ENCODE measurements at places on chromosomes 2 and 18.

DNA sequence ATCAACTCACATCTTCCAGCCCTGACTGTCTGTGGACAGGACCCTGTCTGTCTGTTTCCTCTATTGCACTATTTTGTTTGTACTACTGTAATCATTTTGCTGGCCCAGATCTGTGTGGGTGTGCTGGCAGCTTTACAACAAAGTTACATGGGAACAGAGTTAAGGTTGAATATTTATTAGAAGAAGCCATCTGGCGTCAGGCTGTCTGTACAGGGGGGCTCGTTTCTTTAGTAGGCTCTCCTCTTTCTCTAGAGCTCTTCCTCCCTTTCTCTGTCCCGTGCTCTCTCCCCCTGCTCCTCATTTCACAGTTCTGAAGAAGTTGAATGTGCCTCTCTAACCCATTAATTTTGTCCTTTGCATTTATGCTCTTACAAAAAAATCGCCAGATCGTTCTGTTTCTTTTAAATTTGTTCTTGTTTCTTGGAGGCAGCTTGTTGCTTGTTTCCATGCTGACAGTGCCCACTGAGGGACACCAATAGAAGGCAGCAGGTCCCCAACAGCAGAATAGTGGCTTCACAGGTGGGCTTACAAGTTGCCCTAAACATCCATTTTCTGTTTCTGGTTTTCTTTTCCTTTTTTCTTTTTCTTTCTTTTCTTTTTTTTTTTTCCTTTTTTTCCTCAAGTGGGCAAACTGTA lies 315.2 kb upstream of the ZEB2 start:
- peak; percentile 35 for DNase-seq

GRCh38 chr2:231099918-231100317 lies 24.9 kb downstream of the HTR2B start:
- no peak for DNase-seq

GRCh38 chr2:96262306-96262705 lies 3.5 kb downstream of the TMEM127 start:
- DNase-seq: no peak

DNA sequence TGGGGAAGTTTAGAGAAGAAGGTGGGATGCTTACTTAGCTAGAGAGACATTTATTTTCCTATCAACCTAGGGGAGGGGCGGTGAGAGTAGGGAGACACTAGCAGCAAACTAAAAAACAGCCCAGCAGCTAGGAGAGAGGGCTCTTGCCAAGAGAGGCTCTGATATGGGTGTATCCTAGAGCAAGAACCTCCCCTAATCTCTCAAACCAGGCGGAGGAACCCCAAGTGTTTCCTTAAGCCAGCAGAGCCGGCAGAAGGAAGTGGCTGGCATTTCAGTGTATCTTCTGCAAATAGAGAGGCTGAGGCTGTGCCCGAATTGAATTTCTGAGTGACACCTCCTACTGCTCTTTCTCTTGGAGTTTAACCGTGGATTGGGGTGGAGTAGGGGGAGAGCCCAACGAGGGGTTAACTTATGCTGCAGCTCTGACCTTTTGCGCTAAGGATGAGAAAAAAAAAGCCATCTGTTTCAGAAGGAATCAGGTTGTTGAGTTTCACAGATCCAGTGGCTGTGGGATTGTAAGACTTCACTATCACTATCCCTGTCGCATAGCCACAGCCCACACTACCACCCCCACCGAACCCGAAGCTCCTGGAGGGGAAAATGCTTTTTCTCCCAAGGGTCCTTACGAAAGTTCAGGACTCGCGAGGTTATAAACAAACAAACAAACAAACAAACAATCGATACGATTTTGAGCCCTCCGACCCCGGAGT lies 1.4 kb downstream of the ST8SIA5 start:
- no peak for DNase-seq

DNA sequence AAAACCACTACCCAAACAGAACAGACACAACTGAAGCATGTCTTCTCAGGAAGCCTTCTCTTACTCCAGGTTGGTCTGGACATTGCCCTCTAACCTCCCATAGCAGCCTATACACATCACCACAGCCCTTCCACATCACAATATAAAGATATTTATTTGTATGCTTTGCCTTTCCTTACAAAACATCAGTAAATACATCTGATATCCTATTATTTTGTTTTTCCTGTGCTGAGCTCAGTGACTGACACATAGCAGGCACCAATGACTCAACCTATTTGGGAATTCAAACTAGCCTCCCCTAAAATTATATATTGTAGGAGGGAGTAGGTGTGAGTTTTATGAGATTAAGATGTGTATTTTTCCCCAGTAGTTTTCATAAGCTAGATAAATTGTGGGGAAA lies 28.8 kb downstream of the SLC40A1 start:
- DNase-seq: no peak

DNA sequence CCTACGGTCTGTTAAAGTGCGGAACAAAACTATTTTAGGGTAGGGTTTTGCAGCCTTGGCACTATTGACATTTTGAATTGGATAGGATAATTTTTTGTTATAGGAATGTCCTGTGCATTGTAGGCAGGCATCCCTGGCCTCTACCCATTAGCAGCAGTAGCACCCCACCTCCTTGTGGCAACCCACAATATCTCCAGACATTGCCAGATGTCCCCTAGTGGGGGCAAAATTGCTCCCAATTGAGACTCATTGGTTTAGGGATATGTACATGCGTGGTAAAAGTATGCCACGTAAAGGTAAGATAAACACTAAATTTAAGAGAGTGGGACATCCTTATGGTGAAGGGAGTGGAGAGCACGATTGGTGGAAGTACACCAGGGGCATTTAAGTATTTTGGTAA lies 4.6 kb downstream of the MIB1 start:
- DNase-seq: no peak

DNA sequence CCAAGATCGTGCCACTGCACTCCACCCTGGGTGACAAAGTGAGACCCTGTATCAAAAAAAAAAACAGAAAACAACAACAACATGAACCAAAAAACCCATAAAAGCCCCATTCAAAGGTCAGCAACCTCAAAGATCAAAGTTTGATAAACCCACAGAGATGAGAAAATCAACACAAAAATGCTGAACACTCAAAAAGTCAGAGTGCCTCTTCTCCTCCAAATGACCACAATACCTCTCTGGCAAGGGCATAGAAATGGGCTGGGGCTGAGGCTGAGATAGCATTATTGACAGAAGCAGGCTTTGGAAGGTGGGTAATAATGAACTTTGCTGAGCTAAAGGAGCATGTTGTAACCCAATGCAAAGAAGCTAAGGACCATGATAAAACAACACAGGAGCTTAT lies 66.3 kb downstream of the FARP2 start:
- no peak for DNase-seq

DNA sequence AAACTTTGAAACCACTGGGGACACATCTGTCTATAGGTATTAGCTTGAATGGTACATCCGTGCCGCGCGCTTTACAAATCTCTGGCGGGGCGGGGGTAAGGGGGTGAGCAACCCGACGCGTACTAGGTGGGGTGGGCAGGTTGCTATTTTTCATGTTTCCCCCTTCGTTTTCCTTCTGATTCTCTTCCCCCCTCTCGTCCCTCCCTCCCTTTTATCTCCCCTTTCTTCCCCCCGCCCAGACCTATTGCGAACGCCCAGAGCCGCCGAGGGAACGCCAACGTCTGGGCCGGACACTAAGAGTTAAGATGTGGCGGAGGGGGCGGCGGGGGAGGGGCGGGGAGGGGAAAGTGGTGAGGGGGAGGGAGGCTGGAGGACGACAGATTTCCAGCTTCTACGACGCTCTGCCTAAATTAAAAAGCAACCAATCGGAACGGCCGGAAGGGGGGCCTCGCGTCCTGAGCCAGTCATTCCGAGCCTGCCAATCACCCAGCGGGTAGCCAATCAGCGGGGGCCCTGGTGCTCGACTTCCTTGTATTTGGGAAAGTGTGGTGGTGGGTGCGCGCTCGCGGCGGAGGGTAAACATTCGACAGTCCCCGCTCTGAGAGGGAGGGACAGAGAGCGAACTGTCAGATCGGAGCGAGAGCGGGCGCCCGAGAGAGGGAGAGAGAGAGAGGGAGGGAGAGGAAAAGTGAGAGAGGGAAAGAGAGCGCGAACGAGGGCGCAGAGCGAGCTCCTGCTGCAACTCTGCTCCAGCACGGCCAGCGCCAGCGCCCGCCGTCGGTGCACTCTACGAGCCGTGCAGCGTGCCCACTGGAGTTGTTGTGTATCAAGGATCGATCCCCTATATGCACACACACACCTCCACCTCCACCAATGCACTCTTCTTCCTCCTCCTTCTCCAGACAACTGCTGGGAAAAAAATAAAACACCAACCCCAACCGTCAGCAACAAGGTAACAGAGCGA lies at the start of gene POU3F3:
TSS of gene POU3F3 (plus strand) at position 582 of the 964 bp plus-strand sequence. CDS start 1,396 bp downstream, outside the sequence.
- peak; percentile 99 for DNase-seq

- no peak for DNase-seq
Measured at GRCh38 chr2:233208382-233209116, 42.9 kb upstream of the ATG16L1 start.

GRCh38 chr2:49404108-49404507 lies 249.8 kb upstream of the FSHR start:
- peak; percentile 3 for DNase-seq

- peak; percentile 97 for DNase-seq
Measured at GRCh38 chr18:40413160-40413559, 1541.9 kb upstream of the PIK3C3 start.

GRCh38 chr2:159600752-159601151 lies 15.6 kb downstream of the BAZ2B start:
- no peak for DNase-seq
